Right renal cortex interstitium (tissue), 3 donors: ENCODE measurements at places on chromosomes 5 and 9. TPM values are rescaled to one million over a fixed set of nuclear protein-coding genes. Genes with fewer than 3 reads are reported as not detected.

Gene RASEF
- 6.3 TPM for polyA plus RNA-seq

Gene OTP
- not detected for polyA plus RNA-seq

Gene SHISAL2B
- polyA plus RNA-seq = 0.34 TPM

Gene CCNJL
- polyA plus RNA-seq = 8.5 TPM

Gene SCGB3A2
- polyA plus RNA-seq = not detected

Gene BTNL9
- polyA plus RNA-seq = 5.4 TPM

Gene PRDM9
- polyA plus RNA-seq = not detected

Gene IFNA2
- not detected for polyA plus RNA-seq

Gene PCDHGC3
- polyA plus RNA-seq = 107 TPM

Gene SIT1
- 0.29 TPM for polyA plus RNA-seq

Gene GADD45G
- polyA plus RNA-seq = 4.5 TPM

Gene LRRC19
- polyA plus RNA-seq = 15.3 TPM
